Cortex of kidney (tissue), 1 donor: ENCODE measurements at places on chromosomes 3 and 15.

- DNase-seq = no peak
These were observed 1.9 kb upstream of the ARL6IP5 start for GRCh38 chr3:69082805-69083204.

- no peak for DNase-seq
These were observed 21.2 kb upstream of the GRIP2 start for GRCh38 chr3:14561051-14561960.

- DNase-seq = no peak
These were observed 67.6 kb upstream of the PLCL2 start for GRCh38 chr3:16817197-16817596.

DNA sequence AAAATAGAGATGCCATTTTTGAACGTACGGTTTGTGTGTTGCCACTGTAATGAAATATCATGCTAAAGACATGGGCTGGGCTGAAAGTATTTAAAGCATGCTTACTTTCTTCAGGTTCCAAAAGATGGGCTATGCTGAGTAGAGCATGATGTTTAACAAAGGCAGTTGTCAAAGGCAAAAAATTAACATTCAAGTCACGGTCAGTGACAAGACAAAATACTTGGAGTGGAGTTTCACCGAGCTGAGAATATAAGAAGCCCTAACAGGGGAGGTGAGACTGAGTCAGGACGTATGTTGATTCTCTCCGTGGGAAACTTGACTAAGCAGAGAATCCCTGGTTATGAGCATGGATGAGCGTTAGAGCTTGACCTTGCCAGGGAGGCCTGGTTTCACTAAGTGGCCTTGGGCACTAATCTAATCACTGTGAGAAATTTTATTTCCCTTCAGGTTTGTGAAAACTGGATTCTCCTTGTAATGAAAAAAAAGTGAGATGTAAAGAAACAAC, 218.2 kb upstream of the ADAMTS9 start:
- DNase-seq = no peak

DNA sequence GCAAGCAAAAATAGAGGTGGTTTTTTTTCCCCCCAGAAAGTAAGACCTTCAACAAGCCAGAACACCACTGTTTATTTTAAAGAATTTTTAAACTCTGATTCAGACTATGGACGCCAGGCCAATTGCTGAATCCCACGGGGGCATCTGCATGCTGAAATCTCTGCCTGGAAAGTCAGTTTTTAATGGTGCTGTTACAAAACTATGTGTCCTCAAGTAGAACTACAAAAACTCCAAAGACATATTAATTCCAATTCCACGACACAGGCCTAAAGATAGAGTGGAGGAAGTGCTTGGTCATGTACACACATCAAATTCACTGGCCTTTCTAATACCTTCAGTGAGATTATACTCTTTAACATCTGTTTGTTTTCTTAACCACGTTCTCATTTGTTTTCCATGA, 490.5 kb upstream of the NR2F2 start:
- DNase-seq = no peak

- no peak for DNase-seq
These were observed 8.9 kb downstream of the HGD start for GRCh38 chr3:120673116-120673515.

DNA sequence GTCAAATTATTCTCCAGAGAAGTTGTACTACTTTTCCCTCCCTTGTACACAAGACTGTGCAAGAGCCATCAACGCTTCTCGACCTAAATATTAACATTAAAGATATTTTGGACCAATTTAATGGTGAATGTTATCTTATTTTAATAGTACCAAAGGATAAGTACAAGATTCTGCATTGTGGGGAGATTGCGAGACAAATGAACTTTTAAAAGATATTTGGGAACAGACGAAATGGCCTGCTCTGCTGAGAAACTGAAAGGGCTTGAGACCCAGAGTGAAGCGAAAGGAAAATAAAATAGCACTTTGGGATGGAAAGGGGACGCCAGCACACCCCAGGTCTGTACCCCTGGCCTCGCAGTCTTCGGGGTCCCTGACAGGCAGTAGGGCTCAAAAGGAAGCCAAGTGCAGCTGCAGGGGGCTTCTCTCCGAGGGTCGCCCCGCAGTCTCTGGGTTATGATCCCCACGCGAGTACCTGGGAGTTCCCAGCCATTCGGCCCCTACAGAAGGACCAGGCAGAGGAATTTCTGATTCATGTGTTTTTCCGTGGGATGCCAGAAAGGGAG, 97.6 kb upstream of the VGLL3 start:
- DNase-seq = no peak

DNA sequence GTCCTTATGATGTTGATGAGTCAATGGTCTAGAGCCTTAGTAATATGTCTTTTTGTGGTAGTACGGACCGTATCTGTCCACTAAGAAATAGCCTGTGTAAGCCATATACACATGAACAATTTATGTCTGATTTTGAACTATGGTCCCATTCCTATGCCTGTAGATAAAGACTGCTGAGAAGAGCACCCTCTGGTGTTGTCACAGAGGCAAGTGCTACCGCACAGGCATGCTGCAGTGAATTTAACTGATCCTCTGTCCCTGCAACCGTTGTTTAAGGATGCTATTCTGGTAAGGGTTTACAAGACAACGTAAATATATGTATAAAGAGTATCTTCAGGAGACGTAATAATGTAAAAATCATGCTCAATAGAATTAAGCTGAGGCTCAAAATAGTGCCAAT, 170.7 kb downstream of the UBE3A start:
- DNase-seq = no peak

- no peak for DNase-seq
These were observed 218.8 kb downstream of the UBE2E2 start for GRCh38 chr3:23421811-23422516.

DNA sequence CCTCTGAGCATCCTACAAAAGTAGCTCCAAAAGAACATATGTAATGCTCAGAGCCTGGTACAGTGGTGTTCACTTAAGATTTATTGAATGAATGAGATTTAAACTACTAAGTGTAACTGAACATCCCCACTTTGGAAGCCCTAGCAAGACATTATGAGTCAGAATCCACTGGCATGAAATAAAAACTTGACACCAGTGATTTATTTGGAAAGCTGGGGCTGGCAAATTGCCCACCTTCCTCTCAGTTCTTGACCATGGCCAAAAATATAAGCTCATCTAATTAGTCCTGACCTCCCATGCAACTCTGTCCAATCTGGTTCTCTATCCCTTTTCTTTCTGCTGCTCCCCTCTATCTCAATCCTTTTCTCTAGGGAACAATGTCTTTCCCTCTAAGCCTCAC, 418.0 kb downstream of the PLCL2 start:
- no peak for DNase-seq

- no peak for DNase-seq
These were observed 888.3 kb downstream of the PLOD2 start for GRCh38 chr3:145272684-145273083.

DNA sequence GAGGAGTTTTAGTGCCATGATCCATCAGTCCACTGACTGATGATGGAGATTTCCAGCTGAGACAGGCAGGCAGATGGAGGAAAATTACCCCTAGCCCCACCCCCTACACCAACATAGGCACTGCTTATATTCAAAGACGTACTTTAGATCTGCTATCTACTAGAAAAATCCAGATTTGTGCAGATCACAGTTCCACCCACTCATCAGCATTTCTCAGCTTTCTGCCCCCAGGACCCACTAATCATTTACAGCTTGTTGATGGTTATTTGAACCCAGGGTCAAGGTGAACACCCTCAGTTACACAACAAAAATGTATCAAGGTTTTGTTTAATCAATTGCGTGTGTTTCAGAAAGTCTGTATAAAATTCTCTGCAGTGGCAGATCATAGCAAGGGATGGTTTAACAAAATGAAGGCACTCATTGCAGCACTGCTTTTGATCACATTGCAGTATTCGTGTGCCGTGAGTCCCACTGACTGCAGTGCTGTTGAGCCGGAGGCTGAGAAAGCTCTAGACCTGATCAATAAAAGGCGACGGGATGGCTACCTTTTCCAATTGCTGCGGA, at the start of gene HRG:
Gene HRG (plus strand): TSS at position 390 of the 564 bp plus-strand sequence. CDS start 18 bp downstream, at position 408.
- no peak for DNase-seq

GRCh38 chr3:114005481-114005880, 50.8 kb downstream of the CCDC191 start:
- no peak for DNase-seq

DNA sequence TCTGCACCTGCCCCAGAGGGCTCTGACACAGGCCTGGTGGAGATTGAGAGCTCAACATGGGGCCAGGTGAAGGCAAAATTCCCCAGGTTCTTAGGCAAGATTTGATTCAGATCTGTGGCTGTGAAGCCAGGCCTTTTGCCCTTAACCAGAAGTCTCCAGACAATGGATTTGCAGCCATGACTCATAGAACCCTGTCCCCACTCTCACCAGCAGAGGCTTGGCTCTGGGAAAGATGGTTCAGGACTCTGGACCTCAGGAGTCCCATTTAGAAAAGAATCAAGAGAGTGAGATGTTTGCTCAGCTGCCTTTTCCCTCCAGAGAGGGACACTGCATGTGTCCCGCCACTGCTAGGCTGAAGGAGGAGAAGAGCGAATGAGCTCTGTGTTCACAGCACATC, 361.4 kb upstream of the ICE2 start:
- no peak for DNase-seq

- DNase-seq = no peak
These were observed 176.3 kb downstream of the ZNF621 start for GRCh38 chr3:40701016-40701588.

DNA sequence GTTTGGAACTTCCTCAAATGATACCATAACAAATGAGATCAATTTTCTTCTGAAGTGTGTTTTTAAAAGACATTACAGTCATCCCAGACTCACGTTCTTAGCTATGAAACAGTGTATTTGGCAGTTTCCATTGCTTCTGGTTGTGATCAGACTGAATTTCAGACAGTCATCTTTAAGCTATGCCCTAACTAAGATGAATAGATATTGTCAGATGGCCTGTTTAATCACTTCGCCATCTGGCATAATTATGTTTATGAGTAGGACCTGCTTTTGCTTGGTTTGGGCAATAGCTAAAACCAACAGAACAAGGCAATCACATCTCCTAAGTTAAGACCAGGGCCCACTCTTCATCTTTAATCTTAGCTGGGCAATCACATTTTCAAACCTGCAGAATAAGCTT, 313.1 kb downstream of the SV2B start:
- DNase-seq = no peak

DNA sequence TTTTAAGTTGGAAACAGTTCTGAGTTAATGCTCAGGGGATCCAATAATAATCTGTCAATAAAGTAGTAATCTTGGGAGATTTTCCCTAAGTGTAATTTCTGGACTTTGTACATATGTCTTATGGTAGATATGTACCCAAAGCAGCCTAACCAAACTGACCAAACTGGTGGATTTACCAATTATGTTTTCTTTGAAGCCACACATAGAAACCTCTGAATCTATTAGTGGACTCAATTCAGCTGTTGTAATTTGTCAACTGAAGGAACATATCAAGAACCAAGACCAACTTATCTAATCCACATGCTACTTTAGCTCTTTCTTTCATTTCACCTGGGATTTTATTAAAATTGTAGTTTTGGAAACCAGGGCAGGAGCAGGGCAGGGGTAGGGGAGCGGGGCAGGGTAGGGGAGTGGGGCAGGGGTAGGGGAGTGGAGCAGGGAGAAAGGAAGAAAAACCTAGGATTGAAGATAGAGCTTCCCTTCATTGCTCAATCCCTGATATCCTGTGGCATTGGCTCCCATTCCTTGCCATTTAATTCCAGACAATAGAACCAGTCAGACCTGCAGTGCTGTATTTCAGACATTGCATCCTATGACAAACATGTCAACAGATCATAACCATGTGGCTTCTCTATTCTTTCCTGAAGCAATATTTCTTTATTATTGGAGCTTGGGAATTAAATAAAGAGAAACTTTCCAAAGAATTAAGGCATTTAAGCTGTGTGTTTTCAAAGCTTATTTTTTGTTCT, 101.8 kb downstream of the NFKBIZ start:
- DNase-seq = no peak

GRCh38 chr15:92082006-92082843, 228.7 kb downstream of the SLCO3A1 start:
- DNase-seq = no peak

GRCh38 chr3:46984591-46985459, 5.4 kb downstream of the NBEAL2 start:
- DNase-seq = no peak

DNA sequence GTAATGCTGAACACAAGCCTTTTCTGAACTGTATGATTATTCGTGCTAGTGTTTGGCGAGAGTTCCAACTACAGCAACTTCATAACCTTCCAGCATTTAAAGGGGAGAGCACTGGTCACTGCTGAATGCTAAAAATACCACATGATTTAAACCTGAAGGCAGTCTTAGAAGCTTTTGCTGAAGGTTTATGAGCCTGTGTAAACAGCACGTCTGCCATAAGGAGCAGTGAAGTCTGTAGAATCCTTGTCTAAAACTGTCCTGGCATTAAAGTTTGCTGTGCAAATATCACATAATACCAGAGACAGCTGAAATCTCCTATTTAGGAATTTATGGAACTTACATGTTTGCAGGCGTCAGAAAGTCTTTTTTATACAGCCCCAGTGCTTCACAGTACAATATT, 5.9 kb downstream of the SATB1 start:
- DNase-seq = no peak

DNA sequence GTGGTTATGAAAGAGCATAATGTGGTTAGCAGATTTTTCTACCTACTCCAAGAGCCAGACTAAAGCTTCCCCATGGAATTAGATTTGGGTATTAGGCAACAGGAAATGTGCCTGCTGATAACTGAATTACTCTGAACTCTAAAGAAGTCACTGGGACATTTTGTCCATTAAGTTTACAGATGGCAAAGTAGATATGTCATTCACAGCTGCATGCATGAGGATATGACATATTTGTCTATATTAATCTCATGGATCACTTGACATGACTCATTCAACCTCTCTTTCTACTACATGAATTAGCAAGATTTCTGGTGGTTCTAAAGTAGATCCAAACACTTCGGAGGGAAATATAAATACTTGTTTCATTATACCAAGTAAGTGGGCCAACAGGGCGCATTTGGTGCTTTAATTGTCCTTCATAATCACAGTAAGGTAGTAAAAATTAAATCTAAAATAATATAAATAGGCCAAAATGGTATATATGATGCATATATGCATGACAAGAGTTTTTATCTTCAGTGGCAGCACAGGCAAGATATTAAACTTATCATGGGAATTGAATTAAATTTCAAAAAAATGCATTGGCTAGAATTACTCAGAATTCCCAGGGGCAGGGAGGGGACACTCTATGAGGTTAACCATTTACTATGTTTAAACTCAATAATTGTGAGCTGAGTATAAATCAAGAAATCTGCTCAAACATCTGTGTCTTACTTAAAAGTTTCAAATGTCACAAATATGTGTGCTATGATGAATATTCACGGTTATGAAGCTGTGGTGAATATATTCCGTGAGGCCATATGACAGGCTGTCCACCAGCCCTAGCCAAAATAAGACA, 365.3 kb upstream of the KCNMB2 start:
- DNase-seq = no peak
